ENCODE measurements at places on chromosomes 7 and 10.

DNA sequence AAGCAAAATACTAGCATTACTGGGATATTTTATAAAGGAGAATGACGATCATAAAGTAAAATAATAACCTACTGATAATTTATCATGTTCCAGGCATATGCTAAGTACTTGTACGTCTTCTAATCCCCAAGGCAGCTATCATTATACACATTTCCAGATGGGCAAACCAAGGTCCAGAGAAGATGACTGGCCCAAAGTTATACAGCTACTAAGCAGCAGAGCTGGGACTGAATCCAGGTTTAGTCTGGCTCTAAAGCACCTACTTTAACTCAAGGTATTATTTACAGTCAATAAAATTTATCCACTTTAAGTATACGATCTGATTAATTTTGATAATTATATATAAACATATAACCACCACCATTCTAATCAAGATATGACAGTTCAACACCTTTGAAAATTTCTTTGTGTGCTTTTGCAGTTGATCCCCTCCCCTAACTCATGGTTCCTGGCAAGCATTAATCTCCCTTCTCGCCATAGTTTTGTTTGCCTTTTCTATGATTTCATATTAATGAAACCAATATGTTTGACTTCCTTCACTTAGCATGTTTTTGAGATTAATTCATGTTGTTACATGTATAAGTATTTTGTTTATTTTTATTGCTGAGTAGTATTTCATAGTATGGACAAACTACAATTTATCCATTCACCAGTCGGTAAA, 126.7 kb downstream of the CPEB3 start:
- DNase-seq: no peak

GRCh38 chr7:30546596-30546995, 42.0 kb upstream of the GGCT start:
- DNase-seq: no peak

DNA sequence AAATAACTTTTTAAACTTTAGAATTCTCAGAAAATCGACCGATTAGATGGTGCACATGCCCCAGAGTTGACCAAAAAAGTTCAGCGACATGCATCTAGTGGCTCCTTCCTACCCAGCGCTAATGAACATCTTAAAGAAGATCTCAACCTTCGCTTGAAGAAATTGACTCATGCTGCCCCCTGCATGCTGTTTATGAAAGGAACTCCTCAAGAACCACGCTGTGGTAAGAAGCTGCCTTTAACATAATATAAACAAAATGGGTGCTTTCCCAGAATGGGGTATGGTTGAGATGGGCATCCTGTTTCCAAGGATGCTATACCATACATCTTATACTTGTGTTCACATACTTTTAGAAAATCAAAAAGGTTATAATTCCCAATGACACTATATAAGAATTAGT, 24.6 kb downstream of the GLRX3 start:
- no peak for DNase-seq

GRCh38 chr7:117148971-117149370, 173.9 kb downstream of the WNT2 start:
- no peak for DNase-seq

GRCh38 chr7:86668315-86668714, 24.6 kb downstream of the GRM3 start:
- DNase-seq: no peak

DNA sequence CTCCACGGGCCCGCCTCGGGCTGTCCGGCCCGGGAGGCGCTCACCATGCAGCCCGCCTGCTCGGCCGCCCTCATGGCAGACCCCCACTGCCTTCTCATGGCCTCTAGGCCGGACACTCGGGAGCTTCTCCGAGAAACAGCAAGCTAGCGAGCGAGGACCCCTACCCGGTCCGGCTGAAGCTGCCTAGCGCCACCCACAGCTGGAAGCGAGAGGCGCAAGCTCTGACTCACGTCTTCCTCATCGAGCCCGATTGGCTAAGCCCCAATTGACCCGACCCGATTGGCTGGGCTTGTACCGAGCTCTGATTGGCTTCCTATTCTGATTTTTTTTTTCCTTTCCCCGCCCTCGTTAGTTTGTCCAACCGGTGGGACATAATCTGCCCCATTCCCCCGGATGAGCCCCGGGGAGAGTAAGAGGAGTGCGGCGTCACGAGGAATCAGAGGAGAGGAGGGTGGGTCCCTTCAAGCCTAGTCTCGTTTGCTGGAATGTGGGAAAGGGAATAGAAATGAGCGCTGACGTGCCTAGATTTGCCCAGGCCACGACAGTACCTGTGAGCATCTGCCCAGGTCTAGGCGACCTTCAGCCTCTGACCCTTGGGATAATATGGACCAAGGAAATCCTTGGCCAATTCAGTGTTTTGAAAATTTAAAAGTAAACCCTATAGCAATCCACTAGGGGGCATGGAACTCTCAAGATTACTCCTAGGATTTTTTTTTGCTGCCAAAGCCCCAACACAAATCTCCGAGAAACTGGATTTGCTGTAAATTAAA, at the start of gene TYSND1:
Gene TYSND1, minus strand, starts transcription at position 212 of the 770 bp plus-strand sequence. Its CDS starts 114 bp downstream, at position 98.
- peak; percentile 92 for DNase-seq

- no peak for DNase-seq
Observed at GRCh38 chr7:73436031-73436929, 2.7 kb downstream of the FZD9 start.

All from AML-193 (cell line).